Activated CD4-positive, alpha-beta T cell treated with anti-CD3 and anti-CD28 coated beads, Interleukin-2, amount 50 U/mL, for 1 hour (primary cell): ENCODE measurements at places on chromosomes 5 and 9.

GRCh38 chr9:18806232-18807080 is 226.6 kb downstream of the SAXO1 start:
- DNase-seq: no peak

DNA sequence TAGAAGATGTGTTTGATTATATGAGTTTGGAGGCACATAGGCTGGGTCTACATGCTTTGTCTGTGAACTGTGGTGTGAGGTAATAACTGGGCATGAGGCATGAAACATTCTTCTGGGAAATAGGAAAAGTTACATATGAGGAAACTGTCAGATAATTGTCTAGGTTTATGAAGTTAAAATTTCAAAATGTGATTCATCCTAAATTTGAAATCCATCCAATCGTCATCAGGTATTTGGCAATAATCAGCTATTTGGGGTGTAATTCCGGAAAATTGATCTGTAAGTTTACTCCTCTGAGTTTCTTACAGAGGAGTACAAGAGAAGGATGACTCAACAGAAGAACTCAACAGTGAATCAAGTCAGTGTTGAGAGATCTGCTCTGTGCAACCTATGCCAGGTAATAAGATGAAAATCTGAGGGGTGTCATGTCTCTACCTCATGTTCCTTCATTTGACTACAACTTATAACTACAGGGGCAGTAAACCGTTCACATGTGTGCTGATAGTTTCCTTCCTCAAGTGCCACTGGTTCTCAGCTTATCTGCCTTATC is 1171.6 kb upstream of the CDH18 start:
- no peak for DNase-seq

- no peak for DNase-seq
Measured at GRCh38 chr5:107129051-107129450, 541.7 kb downstream of the EFNA5 start.

DNA sequence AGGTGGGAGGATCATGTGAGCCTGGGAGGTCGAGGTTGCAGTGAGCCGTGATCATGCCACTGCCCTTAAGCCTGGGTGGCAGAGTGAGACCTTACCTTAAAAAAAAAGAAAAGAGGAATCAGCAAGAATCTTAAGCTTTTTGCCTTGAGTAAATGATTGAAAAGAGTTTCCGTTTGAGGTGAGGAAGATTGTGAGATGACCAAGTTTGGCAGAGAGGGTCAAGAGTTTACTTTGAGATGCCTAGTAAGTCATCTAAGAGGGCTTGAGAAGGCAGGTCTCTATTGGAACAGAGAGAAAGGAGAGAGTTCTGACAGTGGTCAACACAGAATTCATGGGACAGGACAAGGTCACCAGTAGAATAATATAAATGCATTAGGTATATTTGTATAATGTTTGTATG is 572.1 kb downstream of the TLE4 start:
- no peak for DNase-seq

- no peak for DNase-seq
Measured at GRCh38 chr5:78547183-78547582, 101.4 kb downstream of the LHFPL2 start.

- DNase-seq: no peak
Measured at GRCh38 chr5:27472000-27472763, 433.8 kb upstream of the CDH9 start.

GRCh38 chr5:65811885-65812284 is 89.9 kb downstream of the NLN start:
- DNase-seq: no peak

GRCh38 chr9:4126996-4127395 is 172.9 kb downstream of the GLIS3 start:
- DNase-seq: no peak

- DNase-seq: no peak
Measured at GRCh38 chr9:95491543-95492320, 25.0 kb downstream of the PTCH1 start.

DNA sequence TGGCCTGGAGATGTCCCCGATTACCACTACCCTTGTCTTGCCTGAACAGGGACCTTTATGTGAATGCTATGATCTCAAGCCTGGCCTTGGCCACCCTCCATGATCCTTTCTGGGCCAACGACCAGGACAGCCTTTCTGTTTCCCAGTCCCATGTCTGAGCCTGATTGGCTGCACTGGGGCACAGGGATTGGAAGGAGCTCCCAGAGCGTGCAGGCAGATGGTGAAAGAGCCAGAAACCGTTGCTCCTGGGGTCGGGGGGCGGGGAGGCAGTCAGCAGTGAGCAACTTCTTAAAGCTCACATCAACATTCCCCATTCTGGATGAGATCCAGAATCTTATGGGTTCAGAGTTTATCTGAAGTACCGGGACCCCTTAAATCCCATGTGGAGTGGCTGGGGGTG is 84.4 kb downstream of the INSYN2B start:
- no peak for DNase-seq

DNA sequence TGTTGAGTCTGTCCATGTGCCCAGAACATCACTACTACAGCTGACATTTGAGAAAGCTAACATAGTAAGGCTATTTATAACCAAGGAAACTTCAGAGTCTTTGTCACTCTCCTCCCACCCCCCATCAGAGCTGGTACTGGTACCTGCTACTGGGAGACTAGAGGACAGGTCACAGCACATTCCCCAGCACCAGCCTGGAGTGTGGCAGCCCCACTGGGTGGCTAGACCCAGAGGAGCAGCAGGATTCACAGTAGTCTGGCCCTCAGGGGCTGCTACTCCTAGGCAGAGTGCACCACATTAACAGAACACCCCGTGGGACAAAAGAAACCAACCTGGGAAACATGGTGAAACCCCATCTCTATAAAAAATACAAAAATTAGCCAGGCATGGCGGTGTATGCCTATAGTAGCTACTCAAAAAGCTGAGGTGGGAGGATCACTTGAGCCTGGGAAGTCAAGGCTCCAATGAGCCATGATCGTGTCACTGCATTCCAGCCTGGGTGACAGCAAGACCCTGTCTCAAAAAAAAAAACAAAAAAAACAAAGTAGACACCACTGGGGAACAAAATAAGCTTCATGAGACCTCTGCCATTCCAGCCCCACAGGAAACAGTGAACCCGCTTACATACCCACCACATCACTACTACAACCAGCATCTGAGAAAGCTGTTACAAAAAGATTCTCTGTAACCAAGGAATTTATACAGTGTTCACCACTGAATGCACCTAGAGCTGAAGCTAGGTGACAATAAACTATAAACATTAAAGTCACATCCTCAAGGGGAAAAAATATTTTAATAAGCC is 26.3 kb upstream of the PTGER4 start:
- DNase-seq: no peak

GRCh38 chr5:53173083-53173482 is 63.5 kb upstream of the MOCS2 start:
- no peak for DNase-seq

DNA sequence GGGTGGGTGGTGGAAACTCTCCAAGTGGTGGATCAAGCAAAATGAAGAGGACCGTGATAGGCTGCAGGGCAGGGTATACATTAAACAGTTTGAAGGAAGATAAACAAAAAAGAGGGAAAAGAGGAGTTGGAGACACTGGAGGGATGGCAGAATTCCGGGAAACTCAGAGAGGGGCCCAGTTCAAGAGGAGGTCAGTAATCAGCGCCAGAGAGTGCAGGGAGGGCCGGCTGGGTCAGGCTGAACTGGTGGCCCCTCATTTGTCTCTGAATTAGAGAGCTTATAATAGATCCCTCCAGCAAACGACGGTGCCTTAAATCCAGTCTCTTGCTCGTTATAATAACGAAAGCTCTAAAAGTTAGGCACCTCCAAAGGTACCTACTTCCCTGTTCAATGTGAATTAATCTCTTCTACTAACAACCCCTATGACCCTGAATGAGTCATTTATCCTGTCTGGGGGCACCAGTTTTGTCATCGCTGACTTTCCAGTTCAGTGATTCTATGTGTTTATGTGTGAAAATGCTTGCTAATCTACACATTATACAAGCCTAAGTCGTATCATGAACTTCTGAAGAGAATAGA is 2.4 kb upstream of the ZSWIM6 start:
- no peak for DNase-seq

GRCh38 chr9:6646293-6646636 is 736 bp upstream of the GLDC start:
- DNase-seq: no peak

- DNase-seq: no peak
Measured at GRCh38 chr5:37836235-37836591, 3.6 kb downstream of the GDNF start.

- no peak for DNase-seq
Measured at GRCh38 chr9:27212191-27212590, 84.8 kb downstream of the EQTN start.

DNA sequence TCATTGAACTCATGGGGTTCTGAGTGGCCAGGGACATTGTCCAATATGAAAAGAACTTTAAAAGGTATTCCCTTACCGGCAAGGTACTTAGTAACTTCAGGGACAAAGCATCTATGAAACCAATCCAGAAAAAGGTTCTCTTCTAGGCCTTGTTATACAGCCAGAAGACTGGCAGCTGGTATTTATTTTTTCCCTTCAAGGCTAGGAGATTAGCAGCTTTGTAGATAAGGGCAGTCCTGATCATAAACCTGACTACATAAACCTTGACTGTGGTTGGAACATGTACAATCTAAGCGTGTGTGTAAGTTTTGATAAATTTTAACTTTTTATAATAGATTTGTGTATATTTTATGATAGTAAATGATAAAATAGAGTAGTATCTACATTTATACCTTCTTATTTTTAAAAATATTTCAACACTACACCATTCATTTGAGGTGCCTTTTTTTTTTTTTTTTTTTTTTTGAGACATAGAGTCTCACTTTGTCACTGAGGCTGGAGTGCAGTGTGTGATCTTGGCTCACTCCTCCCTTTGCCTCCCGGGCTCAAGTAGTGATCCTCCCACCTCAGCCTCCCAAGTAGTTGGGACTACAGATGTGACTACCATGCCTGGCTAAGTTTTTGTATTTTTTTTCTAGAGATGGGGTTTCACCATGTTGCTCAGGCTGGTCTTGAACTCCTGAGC is 24.5 kb downstream of the RANBP17 start:
- no peak for DNase-seq

DNA sequence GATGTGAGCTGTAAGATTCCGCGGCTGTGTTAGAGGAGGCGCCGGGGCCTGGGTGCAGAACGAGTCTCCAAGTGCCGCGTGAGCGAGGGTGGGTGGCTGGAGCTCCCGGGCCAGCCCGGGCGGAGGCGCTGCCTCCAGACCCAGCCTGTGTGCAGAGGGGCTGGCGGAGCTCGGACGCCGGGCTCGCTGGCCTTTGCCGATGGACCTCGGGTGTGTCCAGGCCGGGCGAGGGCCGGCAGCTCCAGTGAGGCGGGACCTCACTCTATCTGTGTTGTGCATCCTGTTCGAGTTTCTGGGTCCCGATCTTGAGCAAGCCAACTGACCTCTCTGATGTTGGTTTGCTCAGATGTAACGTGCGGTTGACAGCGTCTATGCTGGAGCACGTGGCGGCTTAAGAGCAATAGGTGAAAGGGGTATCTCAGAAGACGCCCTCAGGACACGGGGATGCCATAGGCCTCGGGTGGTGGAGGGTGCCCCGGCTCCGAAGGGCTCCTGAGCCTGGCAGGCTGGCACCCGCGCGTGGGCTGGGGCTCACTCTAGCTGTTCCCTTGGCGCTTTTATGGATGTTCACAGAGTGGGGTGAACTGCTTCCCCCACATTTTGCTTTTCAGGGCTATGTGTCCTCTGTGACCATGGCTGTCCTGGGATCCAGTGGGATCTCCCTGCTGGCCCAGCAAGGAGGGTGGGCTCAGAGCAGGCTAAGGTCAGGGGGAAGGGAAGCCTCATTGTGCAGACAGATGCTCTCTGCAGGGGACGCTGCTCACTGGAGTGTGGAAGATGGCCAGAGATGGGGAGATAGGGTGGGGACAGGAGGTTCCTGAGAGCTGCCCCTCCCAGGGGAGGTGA is 69.8 kb downstream of the MRPL36 start:
- DNase-seq: no peak

GRCh38 chr5:159262472-159262858 is 625 bp upstream of the UBLCP1 start:
- no peak for DNase-seq

DNA sequence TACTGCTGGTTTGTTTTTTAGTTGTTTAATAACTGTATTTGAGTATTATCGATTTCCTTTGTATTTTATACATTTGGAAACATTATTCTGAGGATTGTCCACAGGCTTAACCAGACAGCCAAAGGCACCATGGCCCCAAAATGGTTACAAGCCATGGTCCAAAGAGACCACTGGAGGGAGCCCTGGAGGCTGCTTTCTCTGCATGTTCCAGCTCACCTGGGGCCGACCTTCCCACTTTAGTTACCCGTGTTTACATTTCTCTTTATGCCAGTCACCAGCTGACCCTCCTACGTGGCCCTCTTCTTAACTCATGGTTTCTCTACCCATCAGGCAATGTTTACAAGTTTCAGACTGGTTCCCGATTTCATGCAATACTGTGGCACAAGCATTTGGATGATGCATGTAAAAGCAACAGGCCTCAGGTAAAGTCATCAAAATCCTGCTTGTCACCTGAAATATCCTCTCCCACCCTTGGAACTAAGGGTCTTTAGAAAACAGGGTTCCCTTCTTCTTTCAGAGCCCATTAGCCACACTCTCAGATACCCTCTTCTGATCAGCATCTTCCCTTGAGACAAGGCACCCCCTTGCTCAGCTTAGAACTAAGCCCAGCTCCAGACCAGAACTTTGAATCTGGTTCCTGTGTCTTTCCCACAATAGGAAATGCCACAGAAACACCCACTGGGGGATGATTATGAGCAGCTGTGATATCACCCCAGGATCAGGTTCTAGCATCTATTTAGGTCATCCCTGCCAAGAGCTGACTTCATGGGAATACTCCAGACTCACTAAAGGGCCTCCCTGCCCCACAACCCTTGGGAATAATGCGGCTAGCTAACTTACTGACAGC is 49.9 kb upstream of the GARNL3 start:
- peak; percentile 65 for DNase-seq

GRCh38 chr5:9533562-9534364 is 12.1 kb downstream of the SEMA5A start:
- DNase-seq: no peak

DNA sequence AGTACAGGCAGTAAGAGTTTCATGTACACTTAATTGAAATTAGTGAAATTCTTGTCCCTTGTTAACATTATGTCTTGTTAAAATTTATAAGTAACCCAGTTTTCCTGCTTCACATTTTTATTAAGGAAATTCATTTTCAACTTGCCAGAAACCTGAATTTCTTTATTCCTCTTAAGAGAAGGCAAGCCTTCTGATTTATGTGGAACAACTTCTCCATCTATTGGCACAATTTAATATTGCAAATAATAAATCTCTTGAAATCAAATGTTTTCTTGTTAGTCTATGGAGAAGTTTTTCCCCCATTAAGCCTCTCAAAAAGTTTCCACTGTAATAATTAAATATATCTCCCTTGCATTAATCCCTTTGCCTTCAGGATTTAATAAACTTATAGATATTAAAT is 33.8 kb upstream of the ACO1 start:
- DNase-seq: no peak
